ENCODE measurements at places on chromosomes 2 and 18.

GRCh38 chr2:194700726-194701125 lies 956.3 kb upstream of the SLC39A10 start:
- no peak for DNase-seq

DNA sequence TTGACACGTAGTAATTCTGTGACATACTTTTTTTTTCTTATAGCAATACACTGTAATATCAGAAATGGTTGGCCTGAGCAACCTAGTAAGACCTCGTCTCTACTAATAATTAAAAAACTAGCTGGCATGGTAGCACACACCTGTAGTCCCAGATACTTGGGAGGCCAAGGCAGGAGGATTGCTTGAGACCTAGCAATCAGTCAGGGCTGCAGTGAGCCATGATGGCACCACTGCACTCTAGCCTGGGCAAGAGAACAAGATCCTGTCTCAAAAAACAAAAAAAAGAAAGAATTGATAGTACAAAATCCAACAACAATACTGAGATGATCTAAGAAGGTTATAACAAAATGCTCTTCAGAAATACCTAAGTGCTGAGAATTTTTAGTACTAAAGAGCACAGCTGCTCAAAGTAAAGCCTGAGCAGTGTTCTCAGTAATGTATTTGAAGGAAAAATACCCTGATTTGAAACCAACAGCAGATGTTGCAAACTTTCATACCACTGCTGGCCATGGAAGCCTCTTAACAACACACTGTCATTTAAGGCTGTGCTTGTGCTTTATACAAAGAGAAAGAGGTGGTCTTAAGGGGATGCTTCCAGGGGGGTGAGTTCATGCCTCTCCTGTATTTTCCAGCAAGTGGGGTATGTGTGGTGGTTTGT lies 132.6 kb upstream of the CDCA7 start:
- no peak for DNase-seq

GRCh38 chr2:30888852-30889409 lies 81.7 kb upstream of the CAPN13 start:
- DNase-seq = no peak

GRCh38 chr2:220192994-220193753 lies 565.7 kb downstream of the SLC4A3 start:
- DNase-seq = no peak

- DNase-seq = no peak
Observed at GRCh38 chr18:54150226-54150625, 74.2 kb downstream of the MBD2 start.

- DNase-seq = no peak
Observed at GRCh38 chr2:189576396-189576795, 4.2 kb downstream of the SLC40A1 start.

DNA sequence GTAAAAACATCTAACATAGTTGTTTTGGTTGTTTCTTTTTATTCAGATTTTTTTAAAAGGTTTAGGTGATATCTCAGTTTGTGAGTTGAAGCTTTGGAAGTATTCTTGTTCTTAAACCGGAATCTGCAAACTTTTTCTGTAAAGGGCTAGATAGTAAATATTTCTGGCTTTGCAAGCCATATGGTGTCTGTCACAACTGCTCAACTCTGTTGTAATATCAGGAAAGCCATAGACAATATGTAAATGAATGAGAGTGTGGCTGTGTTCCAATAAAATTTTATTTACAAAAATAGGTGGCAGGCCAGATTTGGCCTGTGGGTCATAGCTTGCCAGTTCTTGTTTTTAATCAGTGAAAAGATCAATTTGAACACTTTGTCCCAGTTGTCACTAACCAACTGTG lies 134.1 kb downstream of the CNTNAP5 start:
- no peak for DNase-seq

DNA sequence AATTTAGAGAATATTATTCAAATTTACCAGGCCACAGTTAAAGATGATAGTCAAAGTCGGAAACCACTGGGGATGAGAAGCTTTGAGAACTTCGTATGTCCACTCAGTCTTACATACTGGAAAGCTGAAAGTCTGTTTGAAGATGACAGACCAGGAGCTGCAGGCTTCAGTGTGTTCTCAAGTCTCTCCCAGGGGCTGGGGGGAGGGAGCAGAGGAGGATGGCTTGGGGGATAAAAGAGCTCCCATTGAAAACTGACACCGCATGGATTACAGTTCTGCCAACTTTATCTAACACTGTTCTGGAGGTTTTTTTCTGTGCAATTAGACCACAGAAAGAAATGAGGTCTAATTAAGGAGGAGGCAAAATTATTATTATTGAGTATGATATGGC lies 170.5 kb upstream of the ALKAL2 start:
- DNase-seq = no peak

GRCh38 chr2:237574467-237574866 lies 8.1 kb downstream of the PRLH start:
- no peak for DNase-seq

DNA sequence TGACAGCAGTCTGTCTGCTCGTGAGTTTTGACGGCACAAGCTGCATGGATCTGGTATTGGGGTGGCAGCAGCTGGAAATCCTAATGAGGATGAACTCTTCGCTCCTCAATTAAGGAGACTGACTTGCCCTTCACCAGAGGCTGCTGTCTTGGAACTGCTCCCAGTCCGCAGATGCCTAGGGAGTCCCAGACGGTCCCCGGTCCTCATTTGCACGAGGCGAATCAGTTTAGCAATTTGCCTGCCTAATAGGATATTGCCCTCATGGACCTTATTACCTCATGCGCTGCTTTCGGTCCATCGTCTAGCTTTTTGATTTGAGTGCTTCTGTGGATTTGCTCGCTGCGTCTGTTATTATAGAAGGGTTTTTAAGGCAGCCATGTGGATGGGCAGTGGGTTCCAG lies 40.6 kb downstream of the ASAP2 start:
- no peak for DNase-seq

GRCh38 chr2:200496696-200497095 lies 13.2 kb downstream of the KCTD18 start:
- DNase-seq = no peak

- no peak for DNase-seq
Observed at GRCh38 chr2:162458240-162458639, 114.3 kb downstream of the GCA start.

- DNase-seq = no peak
Observed at GRCh38 chr2:150856596-150857281, 369.3 kb upstream of the RND3 start.

DNA sequence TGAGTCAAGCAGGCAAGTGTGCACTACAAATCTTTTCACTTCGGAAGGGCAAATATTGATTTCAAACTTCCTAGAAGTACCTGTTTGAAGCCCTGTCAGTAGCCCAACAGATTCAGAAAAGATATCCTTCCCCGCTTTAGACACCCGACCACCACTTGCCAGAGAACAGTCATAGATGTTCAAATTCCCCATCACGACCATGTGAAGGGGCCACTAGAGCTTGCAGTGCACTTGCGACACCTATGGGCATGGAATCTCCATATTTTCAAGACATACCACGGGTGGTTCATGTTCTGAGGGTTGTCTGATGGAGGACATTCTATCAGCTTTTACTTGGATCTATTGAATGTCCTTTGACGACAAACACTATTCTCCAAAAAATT lies 23.8 kb downstream of the GNLY start:
- DNase-seq = no peak

DNA sequence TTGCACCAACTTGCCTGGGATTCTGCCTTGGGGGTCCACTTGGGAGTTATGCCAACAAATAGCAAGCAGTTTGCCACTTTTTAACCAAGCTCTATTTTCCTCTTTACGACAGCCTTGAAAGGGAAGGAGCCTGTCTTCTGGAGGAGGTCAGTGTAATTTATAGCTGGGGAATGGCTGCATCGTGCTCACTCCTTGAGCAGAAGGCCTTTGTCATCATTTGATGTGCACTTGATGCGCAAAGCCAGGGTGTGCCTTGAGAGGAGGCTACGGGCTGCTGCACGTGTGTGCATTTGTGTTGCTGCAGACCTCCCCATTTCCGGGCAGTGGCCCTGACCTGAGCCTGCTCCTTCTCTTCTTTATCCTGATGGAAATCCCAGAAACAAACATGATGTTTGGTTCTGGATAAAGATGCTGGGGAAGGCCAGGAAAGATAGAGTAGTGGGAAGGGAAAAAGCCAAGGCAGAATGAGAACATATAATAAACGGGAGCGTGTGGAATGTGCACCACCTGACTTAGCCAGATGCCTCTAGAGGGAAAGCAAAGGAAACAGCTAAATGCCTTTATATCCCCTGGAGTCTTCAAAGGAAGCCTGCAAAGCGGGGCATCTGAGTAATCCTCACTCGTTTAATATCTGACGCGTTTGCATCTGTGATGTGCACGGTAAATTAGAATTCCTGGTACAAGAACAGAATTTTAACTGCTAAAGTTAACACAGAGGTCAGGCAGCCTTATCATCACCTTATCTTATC lies 68.3 kb upstream of the ZNF521 start:
- DNase-seq = no peak

DNA sequence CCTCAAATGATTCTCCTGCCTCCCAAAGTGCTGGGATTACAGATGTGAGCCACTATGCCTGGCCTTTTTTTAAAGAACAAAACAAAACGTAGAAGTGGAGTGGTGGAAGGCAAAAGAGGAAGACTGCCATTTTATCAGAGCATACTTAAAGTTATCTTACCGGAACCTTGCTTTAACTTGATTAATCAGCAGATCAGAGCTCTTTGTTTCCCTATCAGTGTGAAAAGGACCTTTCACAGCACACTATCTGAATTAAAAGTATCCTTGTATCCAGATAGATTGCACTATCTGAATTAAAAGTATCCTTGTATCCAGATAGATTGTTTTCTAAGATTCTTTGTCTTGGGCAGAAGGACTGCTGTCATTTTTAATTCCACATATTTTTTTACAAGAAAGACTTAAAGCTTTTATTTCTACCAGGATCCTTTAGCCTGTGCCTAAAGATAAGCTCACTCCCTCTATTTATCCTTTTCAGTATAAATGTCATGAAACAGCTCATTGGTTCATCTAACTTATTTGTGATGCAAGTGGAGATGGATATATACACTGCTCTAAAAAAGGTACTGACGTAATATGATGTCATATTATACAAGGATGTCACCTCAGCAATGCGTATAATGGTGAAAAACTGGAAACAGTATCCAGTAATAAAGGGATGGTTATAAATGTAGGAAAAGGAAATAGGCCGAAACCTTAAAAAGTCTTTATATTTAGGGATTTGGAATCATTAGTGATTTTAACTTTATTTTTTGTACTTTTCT lies 17.8 kb downstream of the GMCL1 start:
- DNase-seq = no peak

- no peak for DNase-seq
Observed at GRCh38 chr2:113075030-113075429, 7.3 kb downstream of the IL1F10 start.

GRCh38 chr2:192471982-192472381 lies 277.2 kb upstream of the TMEFF2 start:
- DNase-seq = no peak

- no peak for DNase-seq
Observed at GRCh38 chr2:71460056-71460455, 6.7 kb downstream of the DYSF start.

- DNase-seq = peak; percentile 79
Observed at GRCh38 chr2:132438691-132439090, 22.1 kb downstream of the GPR39 start.

- no peak for DNase-seq
Observed at GRCh38 chr18:55838319-55838718, 250.3 kb upstream of the TCF4 start.

DNA sequence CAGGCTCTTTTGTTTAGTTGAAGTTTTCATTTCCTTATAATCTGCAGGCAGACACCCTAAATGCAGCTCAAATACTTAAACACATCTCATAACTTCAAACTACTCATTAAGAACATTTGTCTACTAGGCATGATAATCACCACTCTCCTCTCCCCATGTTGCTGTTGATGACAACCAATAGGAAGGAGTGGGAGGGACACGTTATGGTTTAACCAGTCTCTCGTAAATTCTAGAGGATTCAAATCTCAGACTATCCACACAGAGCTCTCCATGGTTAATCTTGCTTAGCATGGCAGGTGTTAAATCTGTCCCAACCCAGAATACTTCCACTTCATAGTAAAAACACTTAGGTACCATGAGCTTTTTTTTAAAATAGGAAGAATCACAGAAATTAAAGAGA lies 127.4 kb upstream of the AQP4 start:
- no peak for DNase-seq

DNA sequence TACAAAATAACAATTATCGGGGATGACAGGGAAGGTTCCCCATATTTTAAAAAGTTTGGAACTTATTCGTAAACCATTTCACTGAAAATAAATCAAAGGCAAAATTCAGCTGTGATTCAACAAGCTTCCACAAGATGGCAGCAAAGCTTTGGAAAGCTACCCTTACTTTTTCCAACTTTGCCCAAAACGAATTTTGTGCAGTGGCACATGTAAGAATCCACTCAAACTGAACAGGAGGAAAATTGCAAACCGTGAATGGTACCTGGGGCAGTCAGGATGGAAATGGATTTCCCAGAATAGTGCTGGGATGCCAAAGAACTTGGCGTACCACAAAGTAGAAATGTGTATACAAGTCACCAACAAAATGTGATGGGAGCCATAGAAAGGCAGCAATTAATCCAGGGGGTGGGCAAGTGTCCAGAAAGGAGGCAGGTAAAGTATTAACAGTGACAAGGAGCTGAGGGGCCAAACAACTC lies 10.7 kb downstream of the RPL31 start:
- DNase-seq = no peak

- DNase-seq = no peak
Observed at GRCh38 chr2:51789918-51790317, 758.0 kb upstream of the NRXN1 start.

GRCh38 chr2:60553495-60554073 lies at the start of gene BCL11A:
BCL11A (minus strand) TSS chr2:60553654; CDS start chr2:60553270, 384 bp downstream.
- peak; percentile 39 for DNase-seq

DNA sequence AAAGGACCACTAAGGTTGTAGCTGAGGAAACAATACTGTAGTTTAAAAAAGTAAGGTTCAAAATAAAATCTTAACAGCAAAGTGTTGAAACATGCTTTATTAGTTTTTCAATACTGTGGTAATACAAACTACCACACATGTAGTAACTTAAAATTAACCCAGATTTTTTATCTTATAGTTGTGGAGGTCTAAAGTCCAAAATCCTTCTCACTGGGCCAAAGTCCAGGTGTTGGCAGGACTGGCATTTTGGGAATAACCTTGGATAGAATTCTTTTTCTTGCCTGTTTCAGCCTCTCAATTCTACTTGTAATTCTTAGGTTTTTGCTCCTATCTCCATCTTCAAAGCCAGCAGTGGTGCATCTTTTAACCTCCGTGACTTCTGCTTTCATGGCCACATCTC lies 942.0 kb downstream of the TSN start:
- DNase-seq = no peak

DNA sequence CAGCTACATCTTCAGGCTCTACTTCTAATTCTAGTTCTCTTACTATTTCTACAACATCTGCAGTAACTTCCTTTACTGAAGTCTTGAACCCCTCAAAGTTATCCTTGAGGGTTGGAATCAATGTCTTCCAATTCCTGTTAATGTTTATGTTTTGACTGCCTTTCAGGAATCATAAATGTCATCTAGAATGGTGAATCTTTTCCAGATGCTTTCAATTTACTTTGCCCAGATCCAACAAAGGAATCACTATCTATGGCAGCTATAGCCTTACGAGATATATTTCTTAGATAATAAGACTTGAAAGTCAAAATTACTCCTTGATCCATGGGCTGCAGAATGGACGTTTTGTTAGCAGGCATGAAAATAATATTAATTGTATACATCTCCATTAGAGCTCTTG lies 123.9 kb downstream of the PDE1A start:
- no peak for DNase-seq

Data from AG09309 (cell line).